Activated naive CD4-positive, alpha-beta T cell treated with Interleukin-2 at 50 U/mL for 16 hours (primary cell): ENCODE measurements at places on chromosomes 7 and 10.
A peak's percentile ranks its signal among the peaks of the same experiment; 100 is the strongest.

DNA sequence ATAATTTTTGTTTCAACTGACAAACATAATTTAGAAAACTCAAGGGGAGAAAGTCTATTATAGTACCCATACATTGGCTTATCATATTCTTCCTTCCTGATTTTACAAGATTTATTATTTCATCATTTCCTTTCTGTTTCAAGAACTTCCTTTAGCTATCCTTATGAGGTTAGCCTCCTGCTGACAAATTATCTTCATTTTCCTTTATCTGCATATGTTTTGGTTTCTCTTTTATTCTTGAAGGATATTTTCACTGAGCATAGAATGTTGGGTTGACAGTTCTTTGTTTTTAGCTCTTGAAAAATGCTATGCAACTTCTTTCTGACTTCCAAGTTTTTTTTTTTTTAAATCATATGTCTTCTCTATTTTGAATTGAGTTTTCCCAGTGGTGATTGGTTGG, 21.3 kb upstream of the TCERG1L start:
- DNase-seq: no peak

- DNase-seq: no peak
Measured at GRCh38 chr7:67301667-67302066, 305.0 kb downstream of the TYW1 start.

GRCh38 chr7:101555269-101555920, 73.7 kb downstream of the MYL10 start:
- no peak for DNase-seq

DNA sequence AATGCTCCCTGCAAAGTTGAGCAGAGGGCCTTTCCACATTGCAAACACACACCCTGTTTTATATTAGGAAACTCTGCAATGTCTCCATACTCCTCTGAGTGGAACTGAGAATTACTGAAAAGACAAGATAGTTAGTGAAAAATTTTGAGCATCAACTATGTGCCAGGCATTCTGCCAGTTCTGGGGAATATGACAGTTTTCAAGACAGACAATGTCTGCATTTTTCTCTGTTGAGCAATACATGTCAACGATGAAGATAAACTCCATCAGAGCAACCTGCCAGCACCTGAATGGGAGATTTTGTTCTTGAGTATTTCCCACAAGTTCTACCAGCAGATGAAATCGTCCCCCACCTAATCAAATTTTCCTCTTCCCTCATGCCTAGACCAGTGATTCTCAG, 203.4 kb upstream of the BMPER start:
- no peak for DNase-seq

- DNase-seq: no peak
Measured at GRCh38 chr7:85135977-85136376, 50.9 kb downstream of the SEMA3D start.

- DNase-seq: no peak
Measured at GRCh38 chr10:79463578-79464496, 18.4 kb upstream of the ZCCHC24 start.

GRCh38 chr10:129954492-129955315, 9.4 kb downstream of the EBF3 start:
- DNase-seq: no peak

GRCh38 chr7:143203386-143203785, 18.5 kb upstream of the TAS2R40 start:
- no peak for DNase-seq

DNA sequence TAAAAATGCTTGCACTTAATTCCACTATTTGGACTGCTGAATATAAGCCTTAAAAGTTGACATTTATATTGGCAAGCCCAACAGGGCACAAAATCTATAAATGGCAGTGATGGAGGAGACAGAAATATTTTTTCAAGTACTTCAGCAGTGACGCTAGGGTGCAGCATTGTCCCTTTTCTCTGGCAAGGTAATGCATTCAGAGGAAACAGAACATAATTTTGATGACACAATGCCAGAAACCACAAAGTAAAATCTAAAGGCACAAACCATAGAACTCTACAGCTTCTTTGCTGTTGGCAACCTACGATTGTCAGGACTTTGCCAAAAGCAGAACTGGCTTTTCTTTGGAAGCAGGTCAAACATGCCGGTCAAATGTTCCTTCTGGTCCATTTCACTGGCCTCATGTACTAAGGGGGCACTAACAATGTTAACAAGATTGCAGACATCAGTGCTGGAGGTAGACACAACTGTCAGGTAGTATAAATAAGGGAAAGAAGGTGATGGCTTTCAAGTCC, 30.9 kb upstream of the FAM133B start:
- peak; percentile 80 for DNase-seq

DNA sequence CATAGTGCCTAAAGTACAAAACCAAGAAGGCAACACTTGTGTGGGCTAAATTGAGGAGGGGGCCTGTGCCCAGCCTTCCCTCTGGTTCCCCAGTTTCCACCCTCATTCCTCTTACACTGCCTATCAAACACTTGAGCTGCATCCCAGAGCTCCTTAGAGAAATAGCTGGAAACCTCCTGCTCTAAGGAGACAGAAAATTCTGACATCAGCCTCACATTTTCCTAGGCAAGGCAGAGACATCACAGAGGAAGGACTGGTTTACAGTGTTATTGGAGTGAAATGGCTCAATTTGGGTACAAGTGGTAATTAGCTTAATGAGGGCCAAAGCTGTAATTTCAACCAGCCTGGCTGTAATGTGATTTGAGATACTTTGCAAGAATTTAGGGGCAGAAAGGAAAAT, 192.3 kb upstream of the AOAH start:
- DNase-seq: no peak

GRCh38 chr7:42700406-42701327, 211.2 kb downstream of the C7orf25 start:
- no peak for DNase-seq

GRCh38 chr7:100088621-100089457, at the start of gene COPS6:
TSS of gene COPS6 (plus strand) at chr7:100088969. CDS start at chr7:100088991, 22 bp downstream.
- peak; percentile 89 for DNase-seq

- DNase-seq: no peak
Measured at GRCh38 chr7:157442456-157442855, 105.7 kb downstream of the DNAJB6 start.

DNA sequence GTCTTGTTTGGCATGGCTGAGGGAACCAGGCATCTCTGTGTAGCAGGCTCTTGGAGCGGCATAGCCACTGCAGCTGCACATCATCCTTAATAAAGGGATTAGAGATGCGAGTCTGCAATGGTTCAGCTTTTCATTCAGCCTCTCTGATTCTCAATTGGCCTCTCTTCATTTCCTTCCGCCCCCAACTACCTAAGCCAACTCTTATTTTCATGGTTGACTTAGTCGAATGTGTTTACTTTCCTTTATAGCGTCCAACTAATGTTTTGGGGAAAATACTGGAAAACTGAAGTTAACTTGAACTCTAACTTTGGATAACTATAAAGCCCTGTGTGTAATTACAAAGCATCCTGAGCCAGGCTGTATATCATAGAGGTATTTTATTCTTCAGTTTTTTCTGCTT, 202.2 kb upstream of the KIAA1217 start:
- no peak for DNase-seq

DNA sequence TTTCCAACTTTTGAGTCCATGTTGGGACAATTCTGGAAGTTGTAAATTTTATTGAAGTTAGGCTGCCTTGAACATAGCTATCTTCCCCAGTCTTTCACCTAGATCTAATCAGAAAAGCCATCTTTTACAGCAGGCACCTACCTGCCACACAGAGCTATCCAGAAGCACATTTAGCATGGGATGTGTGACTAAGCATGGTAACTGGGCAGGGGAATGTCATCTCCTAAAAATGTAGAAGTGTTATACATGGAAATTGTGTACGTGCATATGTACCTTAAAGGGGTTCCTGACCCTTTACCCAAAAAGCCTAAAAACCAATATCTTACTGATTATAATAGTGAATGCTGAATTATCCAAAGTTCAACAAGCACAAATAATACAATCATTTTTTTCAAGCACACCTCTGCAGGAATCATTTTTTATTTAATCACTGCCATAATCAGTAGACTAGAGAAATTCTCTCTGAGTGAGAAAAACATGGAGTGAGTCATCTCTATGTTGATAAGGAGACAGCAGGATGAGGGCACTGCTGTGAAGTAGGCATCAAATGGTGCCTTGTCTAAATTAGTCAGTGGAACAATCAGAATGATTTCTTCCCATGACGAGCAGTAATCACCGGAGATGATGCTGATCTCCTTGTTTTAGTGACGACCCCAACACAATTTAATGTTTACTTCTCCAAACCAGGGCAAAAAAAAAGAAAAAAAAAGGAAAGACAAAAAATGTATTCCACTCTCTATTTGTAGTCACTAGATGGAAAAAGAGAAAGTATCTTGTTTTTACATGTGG, 75.9 kb downstream of the SORBS1 start:
- no peak for DNase-seq

- DNase-seq: no peak
Measured at GRCh38 chr7:2023877-2024566, 208.7 kb downstream of the MAD1L1 start.

DNA sequence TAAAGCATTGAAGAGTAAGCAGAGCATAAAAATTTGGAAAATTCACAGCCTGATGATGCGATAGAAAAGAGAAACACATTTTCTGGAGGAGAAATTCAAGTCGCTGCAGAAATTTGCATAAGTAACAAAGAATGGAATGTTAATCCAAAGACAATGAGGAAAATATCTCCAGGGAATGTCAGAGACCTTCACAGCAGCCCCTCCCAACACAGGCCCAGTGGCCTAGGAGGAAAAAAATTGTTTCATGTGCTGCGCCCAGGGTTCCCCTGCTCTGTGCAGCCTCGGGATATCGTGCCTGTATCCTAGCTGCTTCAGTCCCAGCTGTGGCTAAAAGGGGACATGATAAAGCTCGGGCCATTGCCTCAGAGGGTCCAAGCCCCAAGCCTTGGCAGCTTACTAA, 206.8 kb downstream of the TPK1 start:
- no peak for DNase-seq

DNA sequence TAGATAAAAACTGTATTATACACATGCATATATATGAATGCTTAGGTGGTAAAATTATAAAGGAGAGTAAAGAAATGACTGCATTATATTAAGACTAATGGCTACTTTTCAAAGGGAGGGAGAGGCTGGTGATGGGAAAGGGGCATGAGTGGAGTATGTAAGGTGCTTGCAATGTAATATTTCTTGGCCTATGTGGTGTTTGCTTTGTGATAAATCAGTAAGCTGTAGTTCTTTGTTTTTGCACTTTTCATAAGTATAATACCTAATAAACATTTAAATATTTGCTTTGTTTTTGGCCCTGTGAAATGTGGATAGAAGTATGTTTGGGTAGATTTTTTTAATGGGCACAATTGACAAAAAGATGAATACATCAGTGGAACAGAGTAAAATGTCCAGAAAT, 25.9 kb downstream of the AGBL3 start:
- DNase-seq: no peak

- DNase-seq: no peak
Measured at GRCh38 chr10:4538016-4538415, 288.0 kb upstream of the AKR1E2 start.

DNA sequence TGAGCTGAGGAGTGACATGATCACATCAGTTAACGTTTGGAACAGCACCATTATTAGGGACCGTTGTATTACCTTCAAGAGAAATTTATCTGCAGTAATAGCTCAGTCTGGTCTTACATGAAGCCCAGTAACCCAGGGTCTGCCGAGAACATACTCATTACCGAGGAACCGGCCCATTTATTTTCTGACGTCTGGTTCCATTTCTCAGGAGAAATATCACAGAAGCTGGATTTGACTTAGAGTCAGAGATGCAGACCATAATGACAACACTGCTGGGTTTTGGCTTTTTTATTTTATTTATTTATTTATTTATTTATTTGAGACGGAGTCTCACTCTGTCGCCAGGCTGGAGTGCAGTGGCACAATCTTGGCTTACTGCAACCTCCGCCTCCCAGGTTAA, 163.1 kb downstream of the CCDC3 start:
- DNase-seq: no peak

- no peak for DNase-seq
Measured at GRCh38 chr7:114889646-114890285, 32.1 kb upstream of the MDFIC start.

DNA sequence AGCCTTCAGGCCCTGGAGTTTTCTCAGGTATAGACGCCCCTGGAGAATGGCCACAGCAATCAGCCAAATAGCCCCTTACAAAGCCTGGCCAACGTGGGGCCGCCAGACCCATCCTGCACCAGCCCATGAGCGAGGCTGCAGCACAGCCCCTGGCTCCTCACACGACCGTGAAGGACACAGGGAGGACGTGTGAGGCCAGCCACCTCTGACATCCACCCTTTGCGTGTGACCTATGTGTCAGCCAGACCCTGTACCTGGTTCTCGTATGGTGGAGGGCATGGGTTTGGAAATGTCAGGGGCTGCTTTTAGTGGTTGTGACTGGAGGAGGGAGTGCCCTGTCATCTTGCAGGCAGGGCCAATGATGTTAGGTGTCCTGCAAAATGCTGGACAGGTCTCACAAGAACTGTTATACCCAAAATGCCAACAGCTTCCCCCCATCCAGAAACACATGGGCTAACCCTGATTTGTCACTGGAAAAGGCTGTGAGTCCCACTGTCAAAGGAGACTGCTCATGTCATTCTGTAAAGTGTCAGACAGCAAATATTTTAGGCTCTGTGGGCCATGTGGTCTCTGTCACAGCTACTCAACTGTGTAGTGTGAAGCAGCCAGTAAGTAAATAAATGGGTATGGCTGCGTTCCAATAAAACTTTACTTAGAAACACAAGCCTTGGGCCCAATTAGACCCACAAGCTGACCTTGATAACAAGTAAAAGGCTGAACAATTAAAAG, 30.0 kb downstream of the NOD1 start:
- DNase-seq: no peak

DNA sequence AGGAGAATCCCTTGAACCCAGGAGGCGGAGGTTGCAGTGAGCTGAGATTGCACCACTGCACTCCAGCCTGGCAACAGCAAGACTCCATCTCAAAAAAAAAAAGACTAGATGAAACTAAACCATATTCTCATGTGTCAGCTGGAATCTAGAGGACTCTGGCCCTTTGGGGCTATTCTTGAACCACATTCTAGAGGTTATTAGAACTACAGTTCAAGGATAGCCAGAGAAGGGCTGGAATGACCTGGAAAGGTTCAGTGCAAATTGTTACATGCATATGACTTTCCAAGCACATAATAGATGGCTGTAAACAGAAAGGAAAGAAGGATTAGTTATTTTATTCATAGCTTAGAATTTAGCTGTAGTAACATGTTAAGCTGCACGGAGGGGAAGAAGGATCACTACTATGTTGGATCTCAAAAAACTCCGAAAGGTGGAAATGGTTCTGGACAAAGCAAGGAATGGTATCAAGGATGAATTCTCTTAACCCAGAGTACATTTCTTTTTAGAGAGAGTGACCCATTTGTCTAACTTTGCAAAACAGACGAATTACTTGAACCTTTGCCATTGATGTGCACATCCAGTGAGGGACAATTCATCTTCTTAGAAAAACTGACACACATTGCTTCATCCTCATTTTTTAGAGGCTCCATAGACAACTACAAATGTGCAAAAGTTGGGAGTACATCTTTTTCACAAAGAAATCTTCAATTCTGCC, 124.0 kb upstream of the SAMD8 start:
- DNase-seq: no peak

DNA sequence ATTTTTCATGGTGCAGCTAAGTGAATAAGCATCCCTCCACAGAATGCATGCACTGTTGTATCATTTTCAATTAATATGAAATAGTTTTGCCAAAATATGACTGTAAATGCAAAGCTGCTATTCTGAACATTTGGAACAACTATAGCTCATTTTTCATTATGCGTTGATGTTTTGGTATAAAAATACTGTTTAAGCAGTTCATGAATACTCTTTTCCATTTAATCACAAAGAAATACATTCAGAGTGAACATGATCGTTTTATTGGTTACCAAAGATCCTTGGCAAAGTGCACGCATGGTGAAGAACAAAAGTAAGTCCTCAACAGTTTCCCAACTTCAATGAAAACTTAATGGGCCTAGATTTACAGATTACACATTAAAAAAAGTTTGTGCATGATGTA, 33.1 kb downstream of the SKIDA1 start:
- DNase-seq: no peak
